ENCODE measurements at places on chromosomes 1 and 21.

- no peak for DNase-seq
These were observed 30.4 kb downstream of the MORC3 start for GRCh38 chr21:36350282-36350910.

- no peak for DNase-seq
These were observed 131.8 kb downstream of the CTH start for GRCh38 chr1:70542856-70543255.

DNA sequence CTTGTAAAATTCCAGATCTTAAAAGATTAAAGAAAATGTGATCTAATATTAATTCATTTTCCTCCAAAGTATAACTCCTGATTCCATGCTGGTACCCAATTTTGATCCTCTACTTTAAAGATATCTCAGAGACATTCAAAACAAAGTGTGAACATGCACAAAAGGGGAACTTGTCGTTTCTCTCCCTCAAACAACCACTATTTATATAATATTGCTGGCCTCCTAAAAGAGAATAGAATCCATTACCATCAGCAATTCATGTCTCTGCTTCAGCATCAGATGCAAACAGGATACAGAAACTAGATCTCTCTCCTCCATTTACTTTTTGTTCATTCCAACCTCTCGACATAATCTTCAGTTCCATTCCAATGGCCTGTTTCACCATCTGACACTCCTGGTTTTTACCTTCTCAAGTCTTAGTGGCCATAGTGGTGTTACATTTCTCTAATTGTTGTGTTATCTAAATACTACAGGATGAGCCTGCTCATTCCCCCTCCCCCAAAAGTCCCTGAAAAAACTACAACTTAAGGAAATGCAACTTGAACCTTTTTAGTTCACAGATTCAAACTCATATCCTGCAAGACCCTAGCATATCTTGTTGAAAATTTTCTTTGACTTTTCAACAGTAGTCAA is 4.1 kb downstream of the NRIP1 start:
- DNase-seq: no peak

DNA sequence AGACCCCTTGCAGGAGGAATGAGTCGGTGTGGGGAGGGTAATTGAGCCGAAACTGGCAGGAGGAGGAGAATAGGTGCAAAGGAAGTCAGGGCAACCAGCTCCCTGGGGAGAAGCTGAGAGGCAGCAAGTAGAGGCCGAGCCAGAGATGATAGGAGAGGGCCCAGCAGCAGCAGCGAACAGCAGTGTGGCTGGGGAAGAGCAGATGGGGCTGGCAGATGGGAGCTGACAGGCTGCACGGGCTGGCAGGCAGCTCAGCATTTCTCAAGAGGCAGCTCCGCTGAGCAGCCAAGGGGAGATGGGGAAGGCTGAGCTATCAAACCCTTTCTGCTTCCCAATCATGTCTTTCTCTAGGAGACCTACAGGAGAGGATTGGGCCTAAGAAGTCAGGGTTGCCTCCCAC is 158.2 kb downstream of the TRIM33 start:
- no peak for DNase-seq

DNA sequence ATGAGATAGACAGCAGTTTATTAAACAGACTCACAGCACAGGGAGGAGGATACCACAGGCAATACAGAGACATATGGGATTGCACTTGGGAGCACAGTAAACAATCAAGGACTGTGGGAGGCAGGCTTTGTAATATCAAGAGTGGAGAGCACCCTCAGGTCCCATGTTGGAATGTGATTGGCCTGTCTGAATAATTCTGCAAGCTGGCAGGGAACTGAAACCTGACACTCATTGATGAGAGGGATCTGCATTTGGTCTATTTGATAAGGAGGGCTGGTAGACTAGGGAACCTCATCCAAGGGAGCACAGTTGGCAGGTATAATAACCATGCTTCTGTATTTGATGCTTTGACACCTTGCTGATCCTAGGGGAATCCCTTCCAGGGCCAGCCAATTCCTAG is 69.9 kb upstream of the PRMT6 start:
- no peak for DNase-seq

DNA sequence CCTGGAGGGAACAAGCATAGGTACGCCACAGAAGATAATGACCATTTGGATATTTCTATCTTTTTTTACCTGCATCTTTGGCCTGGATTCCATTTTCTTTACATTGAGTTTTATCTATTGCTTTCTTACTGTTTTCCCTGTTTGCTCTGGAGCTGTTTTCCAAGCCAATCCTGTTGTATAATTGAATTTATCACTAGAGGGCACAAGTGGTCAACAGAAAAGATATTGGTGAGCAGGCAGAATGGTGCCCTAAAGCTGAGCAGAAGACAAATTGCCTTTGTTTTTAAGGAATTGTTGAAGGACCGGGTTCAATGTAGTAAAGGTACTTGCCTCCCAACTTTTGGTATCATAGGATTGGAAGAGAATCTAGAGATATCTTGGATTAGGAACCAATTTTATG is 152.8 kb downstream of the PPP1R12B start:
- DNase-seq: no peak

DNA sequence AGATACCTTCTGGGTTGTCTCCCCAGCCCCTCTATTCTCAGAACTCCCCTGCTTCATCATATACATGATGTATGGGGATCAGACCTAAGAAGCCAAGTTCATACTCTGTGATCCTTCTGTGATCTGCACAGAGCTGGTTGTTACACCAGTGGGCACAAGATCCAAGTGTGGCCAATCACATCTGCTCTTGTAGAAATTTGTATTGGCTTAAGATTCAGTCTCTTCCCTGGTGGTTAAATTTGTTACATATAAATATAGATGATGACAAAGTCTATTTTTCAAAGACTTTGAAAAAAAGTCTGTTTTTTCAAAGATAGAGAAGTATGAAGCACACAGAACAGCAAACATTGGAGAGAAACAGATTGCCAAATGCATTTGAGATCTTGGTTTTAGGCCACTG is 135.8 kb upstream of the FGGY start:
- DNase-seq: no peak

GRCh38 chr1:65393347-65393746 is 27.1 kb upstream of the LEPR start:
- no peak for DNase-seq

GRCh38 chr1:7967196-7967595 is 5.7 kb downstream of the PARK7 start:
- DNase-seq: no peak

DNA sequence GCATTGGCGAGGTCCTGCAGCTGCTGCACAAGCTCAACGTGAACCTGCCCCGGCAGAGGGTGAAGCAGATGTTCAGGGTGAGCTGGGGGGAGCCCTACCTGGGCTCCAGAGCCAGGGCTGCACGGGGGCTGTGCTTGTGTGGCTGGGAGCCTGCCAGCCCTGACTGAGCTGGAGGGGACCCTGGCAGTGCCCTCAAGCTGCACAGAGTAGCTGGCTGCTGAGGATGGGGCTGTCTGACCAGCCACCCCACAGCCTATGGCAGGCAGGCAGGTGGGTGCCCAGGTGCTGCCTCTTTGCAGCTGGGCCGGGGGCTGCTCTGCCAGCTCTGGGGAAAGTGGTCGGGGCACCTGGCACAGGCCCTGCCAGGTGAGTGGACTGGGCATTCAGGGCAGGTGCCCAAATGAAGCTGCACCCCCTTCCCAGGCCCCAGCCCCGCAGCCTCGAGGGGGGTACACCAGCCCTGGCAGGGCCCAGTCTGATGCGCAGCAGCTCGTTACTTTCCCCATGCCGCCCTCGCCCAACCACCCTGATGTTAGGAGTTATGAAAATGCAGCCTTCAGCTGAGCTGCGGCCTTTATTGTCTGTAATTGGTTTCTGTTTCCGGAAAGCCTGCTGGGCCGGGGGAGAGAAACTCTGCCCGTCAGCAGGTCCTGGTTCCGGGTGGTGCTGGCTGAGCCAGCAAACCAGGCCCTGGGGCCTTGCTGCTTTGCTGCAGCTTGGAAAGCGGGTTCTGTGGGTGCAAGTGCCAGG is 4.3 kb downstream of the PLCH2 start:
- DNase-seq: no peak

DNA sequence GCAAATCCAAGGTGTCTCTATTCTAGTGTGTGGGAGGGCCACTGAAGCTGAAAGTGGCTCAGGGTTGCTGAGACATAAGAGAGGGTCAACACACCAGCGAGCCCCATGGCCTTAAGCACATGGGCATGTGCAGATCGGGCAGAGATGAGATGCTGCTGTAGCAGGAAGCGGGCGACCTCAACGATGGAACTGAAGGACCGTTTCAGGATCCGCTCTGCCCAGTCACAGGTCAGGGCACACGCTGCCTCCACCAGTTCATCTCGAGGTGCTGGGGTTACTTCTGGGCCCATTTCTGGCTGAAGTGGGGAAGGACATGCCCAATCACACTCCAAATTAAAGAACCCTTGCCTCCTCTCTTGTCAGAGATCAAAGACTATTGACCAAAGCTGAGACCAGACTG is 3.5 kb downstream of the RFX5 start:
- DNase-seq: no peak

DNA sequence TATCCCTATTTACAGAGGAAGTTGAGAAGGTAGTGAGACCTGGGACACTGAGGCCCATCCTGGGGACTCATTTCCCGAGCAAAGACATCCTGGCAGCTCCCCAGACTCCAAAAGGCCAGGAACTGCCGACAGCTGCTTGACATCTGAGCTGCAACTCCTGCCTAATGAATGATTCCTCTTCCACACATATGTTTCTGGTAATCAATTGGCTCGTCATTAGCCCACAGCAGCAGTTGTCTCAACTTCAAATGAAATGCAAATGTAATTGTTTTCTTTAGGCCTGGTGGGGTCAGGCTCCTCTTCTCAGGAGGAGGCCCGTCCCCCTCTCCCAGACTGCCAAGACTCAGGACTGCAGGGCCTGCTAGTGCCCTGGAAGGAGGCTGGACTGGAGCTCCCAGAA is 61.8 kb upstream of the DISP3 start:
- no peak for DNase-seq

DNA sequence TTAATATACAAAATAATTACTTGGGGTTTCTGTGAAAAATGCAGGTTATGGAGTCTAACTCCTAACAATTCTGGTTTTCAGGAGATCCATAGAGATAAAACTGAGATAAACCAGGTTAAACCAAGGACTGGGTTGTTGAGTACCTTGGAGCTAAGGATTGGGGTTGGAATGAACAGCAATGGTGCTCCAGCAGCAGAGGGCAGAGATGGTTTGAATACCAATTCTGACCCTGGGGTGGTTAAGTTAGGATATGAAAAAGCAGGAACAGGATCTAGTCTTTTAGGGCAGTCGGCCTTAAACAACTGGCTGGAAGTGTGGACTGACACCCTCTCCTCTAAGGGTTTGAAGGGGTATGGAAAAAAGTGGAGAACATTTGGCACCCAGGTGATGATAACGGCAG is 53.0 kb downstream of the UROD start:
- no peak for DNase-seq

- DNase-seq: no peak
These were observed 1018.5 kb downstream of the ADGRL2 start for GRCh38 chr1:82819234-82819633.

GRCh38 chr1:201288765-201289164 is 5.5 kb downstream of the PKP1 start:
- no peak for DNase-seq

- no peak for DNase-seq
These were observed 18.7 kb upstream of the ADAR start for GRCh38 chr1:154626456-154627256.

GRCh38 chr1:14065486-14065885 is 365.5 kb downstream of the PRDM2 start:
- DNase-seq: no peak

- no peak for DNase-seq
These were observed at the start of gene S100A7A for GRCh38 chr1:153415850-153416570. Gene S100A7A (plus strand): TSS chr1:153416520. CDS start chr1:153418083, 1,563 bp downstream.

DNA sequence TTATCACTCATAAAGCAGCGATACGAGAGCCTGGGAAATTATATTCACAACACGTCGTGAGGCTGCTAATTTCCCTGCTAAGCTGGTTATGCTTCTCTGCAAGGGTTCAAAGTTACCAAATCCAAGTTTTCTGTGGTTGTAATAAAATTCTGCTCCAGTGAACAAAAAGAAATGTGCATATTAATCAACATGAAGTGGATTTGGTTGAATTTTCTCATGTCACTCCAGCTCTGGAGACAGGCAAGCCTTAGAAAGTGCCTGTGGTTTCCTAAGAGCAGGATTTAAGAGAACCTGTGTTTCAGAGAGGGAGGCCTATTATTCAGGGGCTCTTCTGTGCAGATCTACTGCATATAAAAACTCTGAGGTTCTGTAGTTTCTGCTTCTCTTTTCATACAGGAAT is 87.5 kb downstream of the WLS start:
- no peak for DNase-seq

DNA sequence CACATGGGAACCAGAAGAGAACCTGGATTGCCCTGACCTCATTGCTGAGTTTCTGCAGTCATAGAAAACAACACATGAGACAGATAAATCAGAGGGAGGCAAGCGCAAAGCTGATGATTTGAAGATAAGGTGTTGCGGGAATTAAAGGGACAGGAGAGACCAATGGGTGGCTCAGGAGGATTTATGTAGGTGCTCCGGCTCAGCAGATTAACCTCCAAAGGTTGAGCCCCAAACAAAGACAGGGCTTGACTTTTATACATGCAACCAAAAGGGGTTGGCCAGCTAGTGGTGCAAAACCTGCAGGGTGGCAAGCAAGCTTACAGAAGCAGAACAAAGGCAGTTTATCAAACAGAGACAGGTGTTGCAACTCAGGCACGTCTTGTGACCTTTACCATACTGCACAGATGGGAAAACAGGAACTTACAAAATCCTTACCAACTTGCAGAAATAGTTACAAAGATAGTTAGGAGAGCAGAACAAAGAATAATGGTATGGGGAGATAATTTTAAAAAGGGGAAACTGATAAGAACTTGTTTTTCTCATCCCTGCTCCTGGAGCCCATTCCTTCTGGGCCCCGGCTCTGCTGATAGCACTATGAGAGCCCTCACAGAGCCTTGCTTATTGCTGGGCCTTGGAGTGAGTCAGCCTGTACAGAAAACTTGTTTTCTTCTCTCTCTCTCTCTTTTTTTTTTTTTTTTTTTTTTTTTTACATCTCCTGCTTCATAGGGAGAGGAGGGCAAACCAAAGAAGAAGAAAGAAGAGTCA is 93.6 kb downstream of the SNRPE start:
- no peak for DNase-seq

- DNase-seq: no peak
These were observed 70.0 kb upstream of the KIAA0040 start for GRCh38 chr1:175262621-175263020.

DNA sequence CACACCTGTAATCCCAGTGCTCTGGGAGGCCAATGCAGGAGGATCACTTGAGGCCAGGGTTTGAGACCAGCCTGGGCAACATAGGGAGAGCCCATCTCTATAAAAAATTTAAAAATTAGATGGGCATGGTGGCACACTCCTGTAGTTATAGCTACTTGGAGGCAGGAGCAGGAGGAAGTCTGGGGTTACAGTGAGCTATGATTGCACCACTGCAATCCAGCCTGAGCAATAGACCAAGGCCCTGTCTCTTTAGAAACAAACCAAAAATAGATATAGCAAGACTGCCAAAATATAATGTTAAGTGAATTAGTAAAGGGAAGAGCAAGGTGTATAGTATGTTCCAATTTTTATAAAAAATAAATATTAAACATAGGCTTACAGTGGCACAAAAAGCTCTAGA is 28.8 kb downstream of the PLEKHO1 start:
- no peak for DNase-seq

GRCh38 chr1:115192200-115192767 is 103.0 kb upstream of the TSPAN2 start:
- DNase-seq: no peak

- DNase-seq: no peak
These were observed 42.3 kb downstream of the COL24A1 start for GRCh38 chr1:86114236-86114635.

Measured in stimulated activated CD8-positive, alpha-beta memory T cell treated with anti-CD3 and anti-CD28 coated beads, Interleukin-2, amount 100 ng/mL, for 48 hours (primary cell).